G401 (cell line): ENCODE measurements at places on chromosomes 7 and 10. TPM values are rescaled to one million over a fixed set of nuclear protein-coding genes. Genes with fewer than 3 reads are reported as not detected.

CYP3A7 gene
- not detected in 2 replicates for total RNA-seq

NEBL gene
- 46.3 and 46.7 TPM in 2 replicates for total RNA-seq

NRAP gene
- total RNA-seq = not detected in 2 replicates

ADGRA1 gene
- not detected in 2 replicates for total RNA-seq

RBM48 gene
- total RNA-seq = 0.81 and 3.6 TPM in 2 replicates

CPA1 gene
- total RNA-seq = not detected in 2 replicates

ZNF425 gene
- total RNA-seq = 3.4 and 4.7 TPM in 2 replicates

NKX1-2 gene
- 0.06 and 0.68 TPM in 2 replicates for total RNA-seq

DNA sequence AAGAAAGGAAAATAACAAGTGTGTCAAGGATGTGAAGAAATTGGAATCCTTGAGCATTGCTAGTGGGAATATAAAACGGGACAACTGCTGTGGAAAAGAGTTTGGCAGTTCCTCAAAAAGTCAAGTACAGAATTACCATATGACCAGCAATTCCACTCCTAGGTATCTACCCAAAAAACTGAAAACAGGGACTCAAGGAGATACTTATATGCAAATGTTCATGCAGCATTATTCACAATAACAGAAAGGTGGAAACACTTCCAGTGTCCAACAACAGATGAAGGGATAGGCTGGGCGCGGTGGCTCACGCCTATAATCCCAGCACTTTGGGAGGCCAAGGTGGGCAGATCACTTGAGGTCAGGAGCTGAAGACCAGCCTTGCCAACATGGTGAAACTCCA, 33.5 kb downstream of the HSPA12A start:
- no peak for DNase-seq

DNA sequence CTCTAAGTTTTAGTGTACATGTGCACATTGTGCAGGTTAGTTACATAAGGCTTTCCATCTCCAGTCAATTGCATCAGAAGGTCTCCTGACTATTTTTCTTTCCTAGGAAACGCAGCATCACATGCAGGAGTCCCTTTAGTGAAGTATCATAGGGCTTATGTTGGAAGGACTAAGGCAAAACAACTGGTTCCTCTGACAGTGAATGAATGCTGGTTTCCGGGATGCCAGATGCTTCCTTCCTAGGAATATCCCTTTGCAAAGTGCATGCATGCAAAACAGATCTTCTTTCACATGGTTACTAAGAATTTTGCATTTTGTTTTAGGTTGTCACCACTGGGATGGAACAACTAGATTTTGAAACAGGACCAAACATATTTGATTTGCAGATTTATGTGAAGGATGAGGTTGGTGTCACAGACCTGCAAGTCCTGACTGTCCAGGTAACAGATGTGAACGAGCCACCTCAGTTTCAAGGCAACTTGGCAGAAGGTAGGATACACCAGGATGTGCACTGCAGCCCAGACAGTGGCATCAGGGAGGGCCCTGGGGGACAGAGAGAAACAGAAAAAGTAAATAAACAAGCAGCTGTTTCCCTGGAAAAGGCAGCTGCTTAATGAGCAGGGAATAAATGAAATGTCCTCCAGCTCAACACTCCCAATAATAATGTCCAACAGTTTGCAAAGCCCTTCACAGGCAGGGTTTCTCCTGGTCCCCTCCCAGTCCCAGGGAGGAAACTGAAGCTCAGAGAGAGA, 17.8 kb downstream of the CDHR3 start:
- no peak for DNase-seq

GRCh38 chr10:100014071-100014762, 4.5 kb upstream of the DNMBP start:
- no peak for DNase-seq

DNA sequence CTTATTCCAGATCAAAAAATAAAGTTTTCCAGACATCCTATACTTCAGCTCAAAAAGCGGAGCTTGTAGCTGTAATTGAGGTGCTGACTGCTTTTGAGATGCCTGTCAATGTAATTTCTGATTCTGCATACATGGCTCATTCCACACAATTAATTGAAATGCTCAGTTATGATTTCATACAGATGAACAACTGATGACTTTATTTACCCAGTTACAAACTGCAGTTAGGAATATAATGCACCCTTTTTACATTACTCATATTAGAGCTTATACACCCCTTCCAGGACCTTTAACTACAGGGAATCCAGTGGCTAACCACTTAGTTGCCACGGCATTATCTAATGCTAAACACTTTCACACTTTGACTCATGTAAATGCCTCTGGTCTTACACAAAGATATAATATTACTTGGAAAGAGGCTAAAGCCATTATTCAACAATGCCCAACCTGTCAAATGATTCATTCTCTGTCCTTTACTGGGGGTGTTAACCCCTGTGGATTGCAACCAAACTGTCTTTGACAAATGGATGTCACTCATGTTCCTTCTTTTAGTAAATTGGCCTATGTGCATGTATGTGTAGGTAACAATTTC, 147.3 kb downstream of the ZNF33B start:
- DNase-seq = no peak

DNA sequence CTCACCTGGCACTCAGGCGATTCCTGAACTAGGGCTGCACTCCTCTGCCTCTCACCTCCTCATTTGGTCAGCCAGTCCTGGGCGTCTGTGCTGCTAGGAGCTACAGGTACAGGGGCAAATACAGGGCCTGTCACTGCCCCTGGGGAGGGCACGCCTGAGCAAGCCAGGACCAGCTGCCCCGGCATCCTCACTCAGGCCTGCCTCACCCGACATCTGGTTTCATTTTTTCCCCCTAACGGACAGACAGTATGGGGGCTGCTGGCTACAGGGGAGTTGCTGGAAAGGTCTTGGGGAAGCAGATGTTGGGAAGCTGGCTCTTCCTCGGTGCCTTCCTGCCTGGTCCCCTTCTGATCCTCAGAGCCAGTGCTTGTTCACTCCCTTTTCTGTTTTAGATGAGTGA, 77.3 kb upstream of the PPIF start:
- no peak for DNase-seq

GRCh38 chr10:62071846-62072281, 170.4 kb downstream of the ARID5B start:
- no peak for DNase-seq

- DNase-seq = no peak
Observed at GRCh38 chr10:128922172-128922571, 544.9 kb upstream of the MGMT start.

DNA sequence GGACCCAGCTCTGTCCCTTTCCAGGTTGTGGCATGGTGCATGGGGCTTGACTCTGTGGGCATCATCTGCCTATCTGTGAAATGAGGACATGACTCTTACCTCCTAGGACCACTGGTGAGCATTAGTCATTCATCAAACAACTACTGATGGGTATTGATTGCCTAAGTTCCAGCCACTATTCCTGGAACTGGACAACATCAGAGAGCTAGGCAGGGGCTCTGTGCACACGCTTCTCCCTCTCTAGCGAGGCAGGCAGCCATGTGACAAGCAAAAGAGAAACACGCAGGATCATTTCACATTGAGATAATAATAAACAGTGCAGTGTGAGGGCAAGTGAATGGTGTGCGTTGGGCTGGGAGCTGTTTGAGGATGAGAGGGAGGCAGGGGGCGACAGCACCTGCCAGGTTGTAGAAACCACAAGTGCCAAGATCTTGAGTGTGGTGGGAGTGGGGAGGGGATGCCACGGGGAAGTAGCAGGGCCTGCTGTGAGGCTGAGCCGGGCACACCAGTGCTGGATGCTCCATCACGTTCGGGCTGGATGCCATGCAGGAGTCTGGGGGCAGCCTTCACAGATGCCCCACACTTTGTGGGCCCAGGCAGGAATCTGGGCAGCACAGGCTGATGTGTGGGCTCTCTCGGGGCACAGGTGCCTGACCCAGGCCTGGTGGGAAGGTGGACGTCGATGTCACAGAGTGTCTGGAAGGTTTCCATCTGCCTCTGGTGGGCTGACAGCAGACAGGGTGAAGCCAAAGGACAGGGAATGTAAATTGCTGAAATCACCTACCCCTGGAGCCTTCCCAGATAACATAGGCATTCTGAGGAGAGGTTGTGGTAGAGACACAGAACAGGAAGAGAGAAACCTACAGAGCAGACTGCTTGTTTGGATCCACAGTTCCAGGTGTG, 405.5 kb downstream of the RPS24 start:
- DNase-seq = no peak

- DNase-seq = no peak
Observed at GRCh38 chr7:112989531-112989930, 97.1 kb downstream of the GPR85 start.

DNA sequence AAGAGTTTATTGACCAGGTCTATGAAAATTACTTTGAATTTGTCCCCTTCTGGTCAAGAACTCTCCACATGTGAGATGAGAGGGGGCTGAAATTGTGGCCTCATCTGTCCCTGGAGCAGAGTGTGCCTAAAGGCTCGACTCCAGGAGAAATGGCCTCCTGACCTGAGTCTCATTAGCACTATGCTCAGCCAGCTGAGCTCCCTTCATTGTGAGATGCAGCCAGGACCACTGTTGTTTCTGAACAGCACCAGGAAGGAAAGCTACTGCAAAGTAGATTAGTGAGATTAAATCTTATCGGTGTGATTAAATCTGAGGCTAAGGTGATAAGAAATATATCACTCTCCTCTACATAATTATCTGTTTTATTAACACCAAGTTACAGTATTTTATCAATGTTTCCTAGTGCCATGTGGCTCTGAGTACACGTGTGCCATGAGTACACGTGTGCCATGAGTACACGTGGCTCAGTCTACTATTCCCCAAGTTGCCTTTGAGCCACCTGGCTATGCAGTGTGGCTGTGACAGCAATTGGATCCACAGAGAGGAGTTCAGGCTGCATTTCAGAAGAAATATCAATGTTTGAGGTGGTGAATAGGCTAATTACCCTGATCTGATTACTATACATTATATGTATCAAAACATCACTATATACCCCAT, 126.9 kb downstream of the IPMK start:
- no peak for DNase-seq

DNA sequence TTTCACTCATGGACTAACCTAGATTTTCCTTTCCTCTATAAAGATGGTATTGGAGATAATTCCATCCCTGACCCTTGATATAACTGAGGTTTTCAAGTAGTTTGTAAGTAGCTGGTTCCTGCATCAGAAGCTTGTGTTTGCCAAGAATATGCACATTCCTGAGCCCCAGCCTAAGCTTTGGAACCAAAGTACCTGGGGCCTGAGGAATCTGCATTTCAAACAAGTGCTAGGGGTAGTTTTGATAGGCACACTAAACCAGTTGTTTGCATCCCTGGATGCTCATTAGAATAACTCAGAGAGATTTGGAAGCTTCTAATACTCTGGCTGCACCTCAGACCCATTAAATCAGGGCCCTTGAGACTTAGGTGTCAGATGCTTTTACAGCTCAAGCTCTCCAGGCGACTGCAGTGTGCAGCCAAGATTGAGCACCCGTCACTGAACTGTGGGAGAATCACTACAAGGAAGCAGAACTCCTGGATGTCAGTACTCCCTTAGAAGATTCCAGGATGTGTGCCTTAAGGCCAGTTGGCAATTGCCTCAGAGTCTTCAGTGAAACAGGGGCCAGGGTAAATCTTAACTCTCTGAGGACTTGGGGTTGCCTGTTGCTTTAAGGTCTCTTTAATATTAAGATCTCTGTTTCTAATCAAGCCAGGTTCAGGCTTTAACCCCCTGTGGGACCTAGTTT, 565.0 kb downstream of the REEP3 start:
- no peak for DNase-seq

DNA sequence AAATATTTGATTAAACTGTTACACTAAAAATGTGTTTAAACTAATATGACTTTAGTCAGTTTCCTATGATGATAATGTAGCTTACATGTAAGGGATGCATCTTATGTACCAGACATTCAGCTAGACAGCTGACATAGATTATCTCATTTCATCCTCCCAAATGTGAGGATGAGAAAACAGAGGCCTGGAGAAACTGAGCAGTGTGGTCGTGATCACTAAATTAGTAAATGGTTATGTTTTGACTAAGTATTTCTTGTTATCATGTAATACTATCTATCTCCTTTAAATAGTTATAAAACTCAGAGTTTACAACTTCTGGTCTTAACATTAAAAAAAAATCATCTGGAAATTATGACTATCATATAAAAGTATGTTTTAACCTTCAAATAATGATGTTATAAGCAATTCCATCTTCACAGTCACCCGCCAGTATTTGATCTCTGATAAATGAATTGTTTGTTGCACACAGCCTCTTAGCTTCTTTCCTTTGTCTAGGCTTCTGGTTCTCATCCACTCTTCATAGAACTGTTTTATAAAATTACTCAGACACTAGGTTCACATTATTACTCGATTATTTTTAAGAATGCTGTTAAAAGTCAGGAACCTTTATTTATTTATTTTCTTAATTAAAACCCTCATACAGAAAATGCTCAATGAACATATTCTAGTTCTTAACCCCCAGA, 33.6 kb upstream of the HDAC9 start:
- no peak for DNase-seq

GRCh38 chr7:135129579-135129978, 18.3 kb upstream of the TMEM140 start:
- no peak for DNase-seq

DNA sequence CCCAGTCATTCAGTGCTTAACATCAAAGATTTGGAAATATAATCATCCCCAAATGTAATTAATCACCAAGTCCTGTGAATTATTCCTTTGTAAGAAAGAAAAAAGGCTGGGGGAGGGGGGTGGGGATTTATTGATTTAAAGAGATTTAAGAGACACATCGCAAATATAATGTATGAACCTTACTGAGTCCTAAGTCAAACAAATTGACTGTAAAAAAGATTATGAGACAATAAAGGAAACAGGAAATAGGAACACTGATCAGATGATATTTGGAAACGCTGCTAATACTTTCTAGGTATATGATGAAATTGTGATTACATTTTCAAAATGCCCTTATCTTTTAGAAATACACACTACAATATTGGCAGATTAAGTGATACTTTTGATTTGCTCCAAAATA, 92.5 kb downstream of the ATE1 start:
- no peak for DNase-seq

DNA sequence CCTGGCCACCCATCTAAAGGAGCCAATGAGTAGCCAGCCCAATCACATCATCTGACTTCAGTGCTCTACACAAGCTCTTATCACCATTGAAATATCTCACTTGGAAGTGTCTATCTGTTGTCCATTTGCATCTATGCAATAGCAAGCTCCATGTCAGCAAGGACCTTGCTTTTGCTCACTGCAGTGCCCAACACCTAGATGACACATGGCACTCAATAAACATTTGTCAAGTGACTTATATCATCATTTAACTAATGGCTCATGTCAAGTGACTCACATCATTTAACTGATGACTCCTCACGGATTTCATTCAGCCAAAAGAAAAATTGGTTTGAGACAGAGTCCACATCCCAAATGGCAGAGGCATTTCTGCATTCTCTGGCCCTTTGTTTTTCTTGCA, 92.9 kb upstream of the ADAM12 start:
- DNase-seq = no peak

- no peak for DNase-seq
Observed at GRCh38 chr7:30093420-30093952, 41.3 kb upstream of the MTURN start.

- no peak for DNase-seq
Observed at GRCh38 chr10:52949899-52950298, 177.3 kb upstream of the MBL2 start.

DNA sequence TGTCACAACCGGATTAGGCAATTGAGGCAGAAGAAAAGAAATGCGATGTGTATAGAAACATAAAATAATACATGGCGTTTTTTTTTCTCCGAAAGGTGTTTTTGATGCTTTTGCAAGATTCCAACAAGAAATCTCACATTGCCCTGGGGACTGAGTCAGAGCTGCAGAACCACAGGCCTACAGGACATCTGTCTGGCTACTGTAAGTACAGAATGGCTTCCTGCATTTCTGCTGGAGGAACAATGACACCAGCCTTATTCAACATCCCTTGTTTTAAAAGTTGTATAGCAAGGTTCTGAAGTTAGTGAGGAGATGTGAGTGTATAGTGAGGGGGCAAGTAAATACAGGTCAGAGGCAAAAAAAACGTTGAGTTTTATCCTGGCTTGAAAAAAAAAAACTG, 256.4 kb downstream of the ABCA13 start:
- DNase-seq = no peak
